ENCODE measurements at places on chromosomes 11 and 22.
A peak's percentile ranks its signal among the peaks of the same experiment; 100 is the strongest.

DNA sequence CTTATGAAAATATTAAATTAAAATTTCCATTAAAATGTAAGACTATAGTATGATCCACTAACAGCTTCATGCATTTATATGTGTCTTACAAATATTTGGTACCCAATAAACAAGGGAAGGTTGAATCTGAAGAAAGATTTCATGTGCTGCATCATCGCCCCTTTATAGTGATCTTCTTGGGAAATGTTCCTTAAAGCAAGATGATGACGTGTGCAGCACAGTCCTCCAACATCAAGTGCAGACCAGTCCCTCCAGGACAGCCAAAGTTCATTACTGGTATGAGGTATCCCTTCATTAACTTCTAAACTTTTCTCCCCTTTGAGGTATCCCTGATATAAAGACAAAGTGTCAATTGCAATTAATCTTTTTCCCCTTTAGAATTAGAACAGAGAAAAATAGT lies 567.0 kb downstream of the METTL15 start:
- no peak for DNase-seq

GRCh38 chr22:46923394-46923793 lies 160.9 kb downstream of the TBC1D22A start:
- DNase-seq = no peak

- no peak for DNase-seq
Measured at GRCh38 chr11:117774553-117774952, 22.5 kb downstream of the DSCAML1 start.

DNA sequence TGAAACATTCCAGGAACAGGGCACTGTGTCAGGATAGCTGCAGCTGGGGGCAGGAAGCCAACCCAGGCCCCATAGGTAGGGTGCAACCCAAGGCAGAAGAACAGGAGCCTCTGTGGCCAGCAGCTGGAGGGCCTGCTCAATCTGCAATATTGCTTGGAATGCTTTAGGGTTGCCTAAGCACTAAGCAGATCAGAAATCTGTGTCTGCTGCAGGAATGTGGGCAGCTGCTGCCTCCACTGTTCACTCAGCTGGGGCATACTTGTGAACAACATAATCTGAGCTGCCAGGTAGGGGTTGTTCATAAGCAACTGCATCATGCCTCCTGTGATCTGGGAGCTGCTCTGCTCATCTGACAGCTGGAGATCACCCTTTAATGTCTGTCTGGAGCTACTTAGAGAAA lies 1.7 kb downstream of the UBQLNL start:
- DNase-seq = no peak

DNA sequence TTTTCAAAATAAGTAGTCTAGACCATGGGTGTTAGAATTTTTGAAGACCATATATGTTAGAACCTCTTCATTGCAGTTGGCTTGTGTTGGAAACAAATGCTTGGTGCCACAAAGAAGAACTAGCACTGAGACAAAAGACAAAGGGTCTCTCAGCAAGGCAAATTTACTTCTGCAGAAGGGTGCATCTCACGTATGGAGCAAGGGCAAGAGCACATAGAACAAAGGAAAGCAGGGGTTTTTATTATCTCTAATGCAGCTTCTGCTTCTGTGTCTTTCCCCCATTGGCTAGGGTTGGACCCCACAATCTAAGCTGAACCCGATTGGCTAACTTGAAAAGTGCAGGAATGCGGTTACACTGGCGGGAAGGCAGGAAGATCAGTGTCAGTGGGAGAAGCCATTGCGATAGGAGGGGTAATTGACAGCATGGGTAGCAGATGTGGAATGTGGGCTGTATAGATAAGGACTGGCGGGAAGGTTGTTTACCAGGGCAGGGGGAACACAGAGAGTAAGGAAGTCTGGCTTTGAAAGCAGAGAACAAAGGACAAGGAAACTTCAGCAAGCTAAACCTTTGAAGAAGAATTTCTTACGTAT lies 9.2 kb upstream of the RBMXL2 start:
- no peak for DNase-seq

DNA sequence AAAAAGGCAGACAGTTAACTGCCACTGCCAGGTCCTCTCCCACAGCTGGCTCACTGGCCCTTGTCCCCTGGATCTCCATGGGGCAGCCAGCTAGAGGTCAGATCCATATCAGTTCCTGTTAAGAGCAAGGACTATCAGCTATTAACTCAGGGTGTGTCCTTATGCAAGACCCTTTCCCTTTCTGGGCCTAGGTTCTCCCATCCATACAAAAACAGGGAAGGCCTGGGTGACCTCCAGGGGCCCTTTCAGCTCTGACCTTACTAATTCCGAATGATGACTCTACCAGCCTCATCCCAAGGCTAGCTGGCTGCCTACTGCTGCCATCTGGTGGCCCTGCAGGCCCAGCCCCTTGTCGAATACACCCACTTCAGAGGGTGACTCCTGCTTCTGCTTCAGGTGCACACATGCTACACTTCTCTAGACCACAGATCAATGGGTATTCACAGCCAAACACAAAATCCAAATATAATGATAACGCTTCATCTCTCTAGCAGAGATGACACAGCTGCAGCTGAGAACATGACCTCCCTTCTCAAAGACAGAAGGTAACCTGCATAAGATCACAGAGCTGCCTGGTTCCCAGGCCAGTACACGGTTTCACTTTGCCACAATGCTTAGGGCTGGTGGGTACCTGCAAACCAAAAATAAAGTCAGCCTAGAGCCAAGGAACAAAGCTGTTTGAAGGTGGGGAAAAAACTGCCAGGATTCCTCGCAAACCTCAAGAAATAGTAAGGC lies 34.1 kb downstream of the SERGEF start:
- peak; percentile 28 for DNase-seq

GRCh38 chr11:115179636-115180035 lies 324.6 kb downstream of the CADM1 start:
- no peak for DNase-seq

GRCh38 chr11:88538098-88538497 lies 200.6 kb upstream of the CTSC start:
- no peak for DNase-seq

DNA sequence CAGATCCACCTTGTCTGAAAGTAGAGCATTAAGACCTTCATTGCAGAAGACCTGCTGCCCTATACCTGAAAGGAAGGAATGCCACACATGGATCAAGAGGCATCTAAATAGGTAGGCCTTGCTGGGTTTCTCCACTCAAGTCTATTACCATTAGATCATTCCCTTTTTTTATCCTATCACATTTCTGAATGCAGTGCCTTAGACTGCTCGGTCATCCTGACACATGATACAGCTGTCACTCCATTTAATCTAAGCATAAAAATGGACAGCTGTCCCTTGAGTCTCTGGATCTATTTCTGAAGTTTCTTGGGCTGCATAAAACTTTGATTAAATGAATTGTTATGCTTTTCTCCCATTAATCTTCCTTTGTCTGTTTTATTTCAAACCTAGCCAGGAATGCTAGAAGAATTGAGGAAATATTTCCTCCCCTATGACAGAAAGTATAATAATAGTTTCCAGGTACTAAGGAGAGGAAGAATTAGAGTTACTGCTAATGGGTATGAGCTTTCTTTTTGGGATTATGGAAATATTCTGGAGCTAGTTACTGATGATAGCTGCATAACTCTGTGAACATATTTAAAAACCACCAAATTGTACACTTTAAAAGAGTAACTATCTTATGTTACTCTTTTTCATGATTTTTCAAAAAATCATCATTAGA lies 88.0 kb downstream of the DLG2 start:
- DNase-seq = no peak

- DNase-seq = no peak
Measured at GRCh38 chr22:44276706-44277356, 35.9 kb downstream of the SHISAL1 start.

DNA sequence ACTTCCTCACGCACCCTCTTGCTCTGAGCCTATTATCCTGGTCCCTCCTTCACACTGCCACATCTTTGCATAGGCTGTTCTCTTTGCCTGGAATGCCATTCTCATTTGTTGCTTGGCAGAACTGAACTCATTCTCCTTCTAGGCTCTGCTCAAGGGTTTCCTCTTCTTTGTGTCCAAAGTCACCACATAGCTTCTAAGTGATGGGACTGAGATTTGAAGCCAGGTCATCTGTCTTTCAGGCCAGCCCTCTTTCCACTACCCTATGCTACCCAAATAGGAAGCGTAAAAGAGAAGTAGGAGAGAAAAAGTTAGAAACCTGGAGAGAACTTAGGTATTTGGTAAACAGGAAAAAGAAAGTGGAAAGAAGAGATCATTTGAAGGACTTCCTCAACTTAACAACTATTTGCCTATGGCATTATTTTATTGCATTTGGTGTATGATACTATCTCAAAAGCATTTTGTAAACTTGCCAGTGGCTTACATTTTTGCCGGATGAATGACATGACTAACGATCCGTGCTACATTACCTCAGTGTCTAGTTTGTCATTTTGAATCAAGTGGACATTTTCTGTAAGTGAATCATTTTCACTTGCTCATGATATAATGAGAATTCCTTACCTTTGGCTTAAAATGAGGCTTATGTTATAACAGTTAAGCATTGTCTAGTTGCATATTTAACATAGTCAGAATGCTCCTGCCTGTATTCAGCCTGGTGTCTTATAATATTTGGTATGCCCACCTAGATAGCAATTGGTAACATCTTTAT lies 18.5 kb downstream of the NF2 start:
- no peak for DNase-seq

DNA sequence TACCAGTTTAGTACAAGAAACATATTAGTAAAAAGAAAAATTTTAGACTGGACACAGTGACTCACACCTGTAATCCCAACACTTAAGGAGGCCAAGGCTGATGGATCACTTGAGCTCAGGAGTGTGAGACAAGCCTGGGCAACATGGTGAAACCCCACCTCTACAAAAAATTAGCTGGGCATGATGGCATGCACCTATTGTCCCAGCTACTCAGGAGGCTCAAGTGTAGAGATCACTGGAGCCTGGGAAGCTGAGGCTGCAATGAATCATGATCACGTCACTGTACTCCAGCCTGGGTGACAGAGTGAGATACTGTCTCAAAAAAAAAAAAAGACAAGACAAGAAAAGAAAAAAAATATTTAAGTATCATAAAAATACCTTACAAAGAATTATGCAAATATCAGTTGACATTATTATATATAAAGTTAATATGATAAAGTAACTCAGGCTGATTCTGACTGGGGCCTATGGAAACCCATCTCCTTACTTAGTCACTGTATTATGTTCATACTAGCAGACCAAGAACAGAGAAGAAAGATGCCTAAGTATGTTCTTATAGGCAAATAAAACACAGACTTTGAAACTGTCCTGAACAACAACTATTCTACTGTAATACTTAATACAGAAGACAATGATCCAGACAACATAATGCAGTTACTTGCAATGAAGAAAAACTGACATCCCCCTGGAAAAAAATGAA lies 27.3 kb downstream of the FAM168A start:
- no peak for DNase-seq

DNA sequence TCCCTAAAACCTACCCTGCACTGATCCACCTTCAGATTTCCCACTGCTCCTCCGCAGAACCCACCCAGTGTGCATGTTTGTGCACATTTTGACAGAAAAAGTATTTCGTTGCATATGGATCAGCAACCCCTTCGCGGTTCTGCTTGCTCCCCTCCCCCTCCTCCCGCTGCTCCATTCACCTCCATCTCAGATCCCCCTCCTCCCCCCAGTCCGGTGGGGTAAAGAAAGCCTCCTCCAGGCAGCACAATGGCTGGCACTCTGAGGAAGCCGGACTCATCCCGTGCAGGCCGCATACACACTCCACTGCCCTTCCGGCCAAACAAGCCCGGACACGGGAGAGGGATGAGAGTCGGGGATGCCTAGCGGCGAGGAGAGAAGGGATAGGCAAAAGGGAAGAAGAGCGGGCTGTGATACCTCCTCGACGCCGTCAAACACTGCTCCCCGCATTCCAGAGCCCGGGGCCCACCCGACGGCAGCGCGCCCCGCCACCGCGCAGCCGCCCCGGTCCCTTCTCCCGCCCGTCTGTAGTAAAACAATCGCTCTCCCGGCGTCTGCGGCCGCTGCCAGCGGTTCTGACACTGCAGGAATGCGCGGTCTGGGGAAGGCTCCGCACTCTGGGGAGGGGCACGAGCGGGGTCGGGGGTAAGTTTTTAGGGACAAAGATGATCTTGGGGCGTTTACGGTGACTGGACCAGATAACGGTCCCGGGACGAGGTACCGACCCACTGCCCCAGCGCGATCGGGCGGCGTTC lies 915 bp downstream of the FEZ1 start:
- no peak for DNase-seq

GRCh38 chr11:121453589-121454299 lies 977 bp upstream of the SORL1-AS1 start:
- DNase-seq = no peak

DNA sequence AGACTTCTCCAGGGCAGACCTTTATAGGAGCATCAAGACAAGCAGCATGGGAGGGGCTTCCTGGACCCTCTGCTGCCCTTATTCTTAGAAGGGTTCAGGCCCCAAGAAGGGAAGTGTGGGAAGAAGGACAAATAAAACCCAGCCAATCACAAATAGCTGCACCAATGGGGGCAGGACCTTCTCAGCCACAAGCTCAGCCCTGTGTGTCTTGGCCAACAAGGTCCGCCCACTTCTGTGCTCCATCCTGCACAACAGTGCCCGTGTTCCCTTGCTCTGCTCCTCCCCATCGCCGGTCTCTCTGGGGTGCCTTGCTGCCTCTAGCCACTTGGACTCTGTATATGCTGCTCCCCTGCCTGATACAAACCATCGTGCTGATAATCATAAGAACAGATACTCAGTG lies 86.1 kb downstream of the NAT10 start:
- no peak for DNase-seq

- peak; percentile 44 for DNase-seq
Measured at GRCh38 chr11:34792814-34793258, 123.3 kb downstream of the APIP start.

DNA sequence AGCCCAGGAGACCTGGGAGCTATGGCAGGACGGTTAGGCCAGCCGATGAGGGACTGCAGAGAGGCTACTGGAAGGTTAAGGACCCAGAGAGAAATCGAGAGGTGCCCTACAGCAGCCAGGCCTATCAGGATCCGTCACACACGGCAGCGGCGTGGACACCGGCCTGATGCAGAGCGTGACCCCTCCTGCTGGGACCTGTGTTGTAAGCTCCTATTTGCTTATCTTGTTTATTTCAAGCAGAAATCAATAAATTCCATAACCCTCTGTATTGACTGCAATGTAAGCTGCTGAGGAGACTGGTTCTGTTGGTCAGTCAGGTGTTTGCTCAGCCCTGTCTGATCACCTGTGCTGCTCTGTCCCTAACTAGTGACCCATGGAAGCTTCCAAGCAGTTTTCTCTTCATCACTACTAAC lies 39.9 kb downstream of the PPP2R1B start:
- DNase-seq = no peak

- no peak for DNase-seq
Measured at GRCh38 chr11:96062134-96062533, 138.2 kb upstream of the MTMR2 start.

Measured in NCI-H1092 treated with DMSO at 0.1 percent for 48 hours (cell line).